Effector CD8-positive, alpha-beta T cell (primary cell): ENCODE measurements at places on chromosomes 5 and 9.
A peak's percentile ranks its signal among the peaks of the same experiment; 100 is the strongest.

DNA sequence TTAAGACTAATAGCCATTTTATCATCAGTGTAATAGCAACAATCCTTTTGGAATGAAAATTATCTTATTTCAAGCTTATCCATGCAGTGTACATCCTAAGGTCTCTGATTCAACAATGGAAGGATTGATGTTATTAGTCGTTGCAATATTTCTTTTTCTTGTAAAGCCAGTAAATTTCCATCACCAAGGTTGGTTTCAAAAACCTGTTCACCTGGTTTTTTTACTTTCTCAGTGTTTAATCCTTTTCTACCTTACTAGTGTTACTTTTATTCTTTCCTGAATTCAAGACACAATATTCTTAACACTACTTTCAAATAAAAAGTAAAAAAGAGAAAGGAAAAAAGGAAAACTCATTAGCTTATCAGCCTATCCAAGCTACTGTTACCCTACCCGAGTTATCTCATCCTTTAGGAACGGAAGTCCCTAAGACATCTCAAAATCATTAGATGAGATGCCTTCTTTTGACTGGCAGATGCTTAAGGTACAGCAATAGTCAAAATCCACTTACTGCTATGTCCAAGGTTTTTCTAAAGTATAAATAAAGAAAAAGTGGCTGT is 5.4 kb downstream of the ZFR start:
- no peak for DNase-seq

DNA sequence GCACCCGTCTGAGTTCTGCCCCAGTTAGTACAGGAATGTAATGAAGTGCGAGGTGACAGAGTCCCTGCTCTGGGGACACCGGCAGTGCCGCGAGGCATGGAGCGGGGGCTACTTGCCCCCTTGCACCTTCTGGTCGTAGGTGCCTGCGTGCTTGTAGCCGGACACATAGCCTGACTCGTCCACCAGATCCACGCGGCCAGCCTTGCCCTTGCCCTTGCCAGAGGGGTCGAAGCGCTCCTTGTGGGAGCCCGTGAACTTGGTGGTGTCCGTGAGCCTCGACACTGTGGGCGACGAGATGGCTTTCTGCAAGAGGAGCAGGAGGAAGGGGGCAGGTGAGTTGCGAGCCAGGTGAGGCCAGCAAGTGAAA is 28.2 kb downstream of the TPPP start:
- no peak for DNase-seq

GRCh38 chr9:13648676-13649075 is 369.2 kb upstream of the MPDZ start:
- no peak for DNase-seq

DNA sequence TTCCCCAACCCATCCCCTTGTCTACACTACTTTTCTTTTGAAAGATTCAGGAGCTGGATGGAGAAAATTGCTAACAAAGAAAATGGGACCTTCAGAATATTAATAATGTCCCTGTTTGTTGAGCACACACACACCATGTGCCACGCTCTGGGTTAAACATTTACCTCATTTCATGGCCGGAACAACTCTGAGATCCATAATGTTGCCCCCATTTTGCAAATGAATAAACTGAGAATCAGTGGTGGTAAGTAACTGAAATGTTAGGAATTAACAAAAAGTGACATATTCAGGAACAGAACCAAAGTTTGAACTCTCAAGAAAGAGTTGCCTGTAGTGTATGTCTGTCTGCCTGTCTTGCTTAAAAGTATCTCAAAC is 51.4 kb upstream of the SMAD5 start:
- DNase-seq, result no peak

GRCh38 chr9:73980754-73981153 is 516.4 kb upstream of the RORB start:
- no peak for DNase-seq

GRCh38 chr5:114636271-114636670 is 274.4 kb downstream of the KCNN2 start:
- no peak for DNase-seq

- DNase-seq, result no peak
These were observed 46.8 kb upstream of the RNF130 start for GRCh38 chr5:180118391-180118791.

- no peak for DNase-seq
These were observed 12.9 kb upstream of the MOB3B start for GRCh38 chr9:27542508-27542907.

DNA sequence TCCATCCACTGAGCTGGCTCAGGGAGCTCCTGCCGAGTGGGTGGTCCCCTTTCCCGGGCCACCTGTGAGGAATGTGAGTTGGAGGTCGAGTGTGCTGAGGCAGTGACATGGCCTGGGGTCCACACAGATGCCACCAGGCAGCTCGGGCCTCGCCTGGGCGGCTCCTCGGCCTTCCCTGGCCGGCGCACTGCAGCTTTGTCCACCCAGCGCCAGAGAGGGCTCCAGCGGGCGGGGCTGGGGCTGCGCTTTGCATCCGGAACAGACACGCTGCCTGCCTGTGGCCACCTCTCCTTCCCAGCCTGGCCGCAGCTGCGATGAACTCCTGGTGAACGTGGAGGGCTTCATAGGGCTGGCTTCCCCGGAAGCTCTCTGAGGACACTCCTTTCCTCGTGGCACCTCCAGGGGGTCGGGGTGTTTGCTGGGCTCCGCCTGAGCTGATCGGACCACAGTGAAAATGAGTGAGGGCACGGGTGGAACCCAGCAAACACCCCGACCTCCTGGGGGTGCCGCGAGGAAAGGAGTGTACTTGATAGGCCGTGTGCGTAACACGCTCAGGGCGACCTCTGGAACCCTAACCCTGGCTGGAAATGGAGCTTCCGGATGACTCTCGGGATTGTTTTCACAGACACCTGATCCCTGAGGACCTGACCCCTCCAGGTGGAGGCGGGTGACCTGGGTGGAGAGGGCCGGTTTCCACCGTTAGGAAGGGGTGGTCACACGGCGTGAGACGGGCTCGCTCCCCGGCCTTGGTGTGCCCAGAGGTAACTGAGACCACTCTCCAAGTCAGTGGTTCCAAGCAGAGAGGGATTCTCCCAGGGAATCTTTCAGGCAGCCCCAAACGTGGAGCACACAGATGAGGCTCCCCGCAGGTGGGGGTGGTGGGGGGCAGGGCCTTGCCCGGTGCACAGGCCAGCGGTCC is 31.8 kb upstream of the RXRA start:
- DNase-seq, result no peak

DNA sequence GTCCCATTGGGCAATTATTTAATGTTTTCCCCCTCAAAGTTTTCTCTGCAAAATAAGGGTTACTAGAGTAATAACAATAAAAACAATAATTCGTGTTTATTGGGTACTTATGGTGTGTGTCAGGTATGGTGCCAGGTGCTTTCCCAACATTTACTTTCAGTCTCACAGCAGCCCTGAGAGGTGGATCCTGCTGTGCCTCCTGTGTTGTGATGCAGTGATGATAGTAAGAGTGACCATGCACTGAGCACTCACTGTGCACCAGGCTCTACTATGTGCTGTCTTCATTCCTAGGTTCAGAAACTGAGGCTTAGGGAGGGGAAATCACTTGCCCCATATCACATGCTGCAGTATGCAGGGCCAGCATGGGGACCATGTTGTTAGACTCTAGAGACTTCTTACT is 15.5 kb downstream of the OTULINL start:
- DNase-seq, result no peak

GRCh38 chr5:171323806-171324632 is 15.0 kb downstream of the TLX3 start:
- no peak for DNase-seq

- DNase-seq, result no peak
These were observed 64.6 kb upstream of the SUSD1 start for GRCh38 chr9:112239708-112240107.

DNA sequence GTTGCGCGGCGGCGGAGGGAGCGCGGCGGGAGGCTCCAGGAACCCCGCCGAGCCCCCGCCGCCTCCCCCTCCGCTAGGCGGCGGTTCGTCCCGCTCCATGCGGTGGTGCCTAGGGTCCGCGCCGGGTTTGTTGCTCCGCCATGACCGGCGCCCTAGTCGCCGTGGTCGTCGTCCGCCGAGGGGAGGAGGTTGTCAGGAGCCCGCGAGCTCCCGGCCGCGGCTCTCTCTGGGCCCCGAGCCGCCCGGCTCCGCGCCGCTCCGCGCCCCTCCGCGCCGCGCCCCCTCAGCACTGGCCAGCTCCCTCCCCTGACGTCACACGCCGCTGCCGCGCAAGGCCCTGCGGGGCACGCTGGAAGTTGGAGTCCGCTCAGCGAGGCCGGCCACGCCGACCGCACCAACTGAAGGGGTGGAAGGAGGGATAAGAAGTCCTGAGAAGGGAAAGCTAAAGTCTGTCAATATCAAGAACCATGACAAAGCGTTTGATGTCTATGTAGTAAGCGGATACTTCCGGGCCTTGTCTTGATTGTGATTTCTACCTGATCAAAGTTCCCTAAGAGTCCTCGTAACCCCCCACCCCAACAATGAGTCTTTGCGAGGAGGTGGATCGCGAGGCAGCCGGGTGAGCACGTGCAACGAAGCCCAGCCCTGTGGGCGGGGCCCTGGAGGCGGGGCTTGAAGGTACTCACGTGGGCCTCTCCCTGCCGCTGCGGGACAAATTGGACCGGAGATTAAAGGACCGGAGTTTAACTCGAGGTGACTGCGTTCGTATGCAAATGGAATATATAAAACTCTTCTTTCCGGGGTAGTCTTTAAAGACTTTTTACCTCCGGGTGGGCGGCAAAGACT is at the start of gene NR6A1:
TSS of gene NR6A1 (minus strand) at position 291 of the 846 bp plus-strand sequence.
- peak; percentile 86 for DNase-seq

DNA sequence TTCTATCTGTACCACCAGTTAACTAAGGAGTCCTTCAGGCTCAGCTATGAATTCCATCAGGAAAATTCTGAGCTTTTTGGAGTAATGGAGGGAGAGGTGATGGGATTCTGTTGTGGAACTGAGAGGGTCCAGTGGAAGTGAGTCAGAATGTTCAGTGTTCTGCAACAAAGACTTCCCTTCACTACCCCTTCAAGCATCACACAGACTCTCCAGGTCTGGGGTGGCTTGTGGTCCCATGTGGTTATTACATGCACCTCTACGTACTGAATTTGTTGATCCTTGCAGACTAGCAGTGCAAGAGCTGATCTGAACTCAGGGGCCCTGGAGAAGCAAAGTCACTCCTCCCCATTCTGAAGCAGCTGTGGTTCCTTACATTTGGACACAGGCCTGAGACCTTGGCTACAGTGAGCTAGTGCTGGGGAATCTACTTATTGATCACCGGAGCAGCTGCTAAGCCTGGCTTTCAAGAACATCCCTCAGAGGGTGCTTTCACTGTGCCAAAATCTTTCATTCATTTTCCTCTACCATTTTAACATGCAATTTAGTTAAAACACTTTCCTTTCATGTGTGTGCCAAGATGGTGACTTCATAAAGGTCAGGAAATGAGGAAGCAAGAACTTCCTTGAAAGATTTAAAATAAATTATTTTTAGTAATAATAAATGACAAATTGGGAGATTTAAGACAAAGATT is 75.0 kb upstream of the TNC start:
- no peak for DNase-seq

- DNase-seq, result no peak
These were observed 43.1 kb upstream of the TTC39B start for GRCh38 chr9:15349892-15350761.

DNA sequence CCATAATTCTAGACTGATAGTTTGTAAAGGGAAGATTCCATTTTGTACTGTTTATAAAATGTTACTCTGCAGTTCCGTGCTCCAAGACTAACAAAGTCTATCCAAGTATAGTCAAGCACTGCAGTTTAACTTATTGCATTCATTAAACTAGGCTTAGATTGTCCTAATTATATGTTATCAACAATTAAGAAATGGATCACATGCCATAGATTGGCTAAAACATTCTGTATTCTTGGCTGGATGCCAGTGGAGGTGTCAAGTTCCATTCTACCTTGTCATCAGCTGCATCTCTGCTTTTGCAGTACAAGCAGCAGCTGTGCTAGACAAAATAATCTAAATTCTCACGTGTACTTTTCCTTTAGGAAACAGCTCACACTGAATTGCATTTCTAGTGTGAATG is 69.4 kb upstream of the MEF2C start:
- DNase-seq, result no peak

DNA sequence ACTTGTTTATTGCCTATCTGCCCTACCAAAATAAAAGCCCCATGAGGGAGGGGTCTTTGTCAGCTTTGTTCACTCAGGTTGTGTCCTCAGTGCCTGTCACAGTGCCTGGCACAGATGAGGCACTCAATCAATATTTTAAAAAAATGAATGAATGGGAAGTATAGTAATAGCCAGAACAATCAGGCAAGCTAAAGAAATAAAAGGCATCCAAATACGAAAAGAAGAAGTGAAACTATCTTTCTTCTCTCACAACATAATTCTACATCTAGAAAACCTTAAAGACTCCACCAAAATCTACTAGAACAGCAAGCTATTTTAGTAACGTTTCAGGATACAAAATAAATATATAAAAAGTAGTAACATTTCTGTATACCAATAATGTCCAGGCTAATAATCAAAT is 37.8 kb upstream of the C5orf63 start:
- no peak for DNase-seq

- DNase-seq, result no peak
These were observed 77.8 kb upstream of the SHISAL2B start for GRCh38 chr5:64612344-64612961.

DNA sequence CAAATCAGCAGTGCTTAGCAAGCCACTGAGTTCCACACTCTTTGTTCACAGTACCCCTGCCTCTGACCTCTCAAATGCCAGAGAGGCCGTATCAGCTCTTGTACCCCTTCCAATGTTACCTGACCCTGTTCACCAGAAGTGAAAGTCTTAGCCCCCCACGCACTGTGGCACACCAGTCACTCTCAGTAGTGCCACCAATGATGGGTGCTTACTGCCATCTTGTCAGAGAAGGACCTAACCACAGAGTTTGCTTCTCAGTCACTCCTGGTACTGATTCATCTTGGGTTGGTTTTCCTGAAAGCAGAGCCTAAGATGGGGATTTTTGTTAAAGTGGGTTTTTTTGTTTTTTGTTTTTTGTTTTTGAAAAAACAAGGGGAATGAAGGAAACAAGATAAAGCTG is 28.8 kb upstream of the PANK3 start:
- DNase-seq, result no peak

- no peak for DNase-seq
These were observed 926 bp upstream of the MYO10 start for GRCh38 chr5:16936989-16937438.

- DNase-seq, result no peak
These were observed 505.6 kb downstream of the MAN2A1 start for GRCh38 chr5:110195288-110195687.
